NCI-H1417 (cell line): ENCODE measurements at places on chromosomes 3 and 15.

- no peak for DNase-seq
Measured at GRCh38 chr15:92796161-92796611, 103.9 kb upstream of the CHD2 start.

- DNase-seq, result no peak
Measured at GRCh38 chr15:40398413-40398873, 7.2 kb upstream of the IVD start.

GRCh38 chr3:25338158-25338725, 89.8 kb upstream of the RARB start:
- peak; percentile 1 for DNase-seq

DNA sequence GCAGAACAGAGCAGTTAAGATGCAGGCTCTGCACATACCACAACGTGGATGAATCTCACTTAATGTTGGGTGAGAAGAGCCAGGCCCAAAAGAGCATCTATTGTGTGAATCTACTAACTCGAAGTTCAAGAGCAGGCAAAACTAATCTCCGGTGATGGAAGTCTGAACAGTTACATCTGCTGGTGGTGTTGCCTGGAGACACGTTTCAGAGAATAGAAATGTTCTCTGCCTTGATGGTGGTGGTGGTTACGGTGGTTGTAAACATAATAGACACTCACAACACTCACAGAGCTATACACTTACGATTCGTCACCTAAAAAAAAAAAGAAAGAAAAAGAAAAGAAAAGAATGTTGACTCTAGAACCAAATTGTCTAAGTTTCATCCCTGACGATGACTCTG, 86.8 kb downstream of the LIPC start:
- no peak for DNase-seq

- peak; percentile 76 for DNase-seq
Measured at GRCh38 chr3:140391061-140391460, 286.8 kb upstream of the TRIM42 start.

DNA sequence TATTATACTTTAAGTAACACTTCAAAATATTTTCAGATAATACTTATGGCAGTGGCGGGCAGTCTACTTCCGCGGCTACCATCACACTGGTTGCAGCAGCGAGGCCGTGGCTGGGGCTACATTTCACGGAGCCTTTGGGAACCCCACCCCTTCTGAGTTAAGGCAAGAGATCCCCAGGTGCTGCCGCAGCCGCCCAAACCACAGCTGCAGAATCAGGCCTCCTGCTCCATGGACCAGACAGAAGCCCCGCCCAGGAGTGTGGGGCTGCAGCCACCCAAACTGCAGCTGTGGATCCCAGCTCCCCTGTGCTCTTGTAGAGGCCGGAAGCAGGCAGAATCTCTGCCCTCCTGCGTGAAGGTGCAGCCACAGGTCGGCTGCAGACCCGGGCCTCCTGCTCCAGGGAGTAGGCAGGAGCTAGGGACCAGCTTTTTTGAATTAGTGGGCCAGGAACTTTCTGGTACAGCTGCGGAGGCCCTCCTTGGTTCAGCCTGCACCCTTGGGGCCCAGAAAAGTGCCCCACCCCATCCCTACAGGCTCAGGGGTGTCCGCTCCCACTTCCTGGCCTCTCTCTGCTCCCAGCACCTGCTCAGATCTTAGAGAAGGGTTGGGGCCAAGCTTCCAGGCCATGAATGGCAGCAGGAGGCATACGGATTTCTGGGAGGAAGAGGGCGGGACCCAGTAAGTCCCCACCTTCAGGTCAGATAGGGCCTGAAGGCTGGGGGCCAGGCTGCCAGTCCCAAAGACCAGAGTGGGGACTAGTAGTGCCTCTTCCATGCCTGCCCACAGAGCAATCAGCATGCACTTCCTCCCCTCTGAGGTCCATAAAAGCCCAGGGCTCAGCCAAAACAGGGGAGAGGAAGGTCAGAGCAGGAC, 1188.8 kb upstream of the CADM2 start:
- no peak for DNase-seq

DNA sequence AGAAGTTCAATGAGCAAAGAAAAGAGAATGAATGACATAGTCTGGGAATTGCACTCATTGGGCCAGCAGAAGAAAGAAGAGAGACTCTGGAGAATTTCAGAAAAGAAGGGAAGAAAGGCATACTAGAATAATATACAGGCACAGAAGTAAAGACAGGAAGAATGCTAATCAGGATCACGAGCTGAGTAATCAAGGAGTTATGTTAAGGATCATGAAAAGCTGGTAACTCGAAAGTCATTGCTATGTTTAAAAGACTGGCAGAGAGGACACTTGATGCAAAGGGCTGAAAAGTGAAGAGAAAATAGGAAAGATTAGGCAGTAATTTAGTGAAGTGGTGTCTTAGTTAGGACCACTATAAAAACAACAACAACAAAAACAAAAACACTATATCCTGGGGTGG, 284.1 kb downstream of the ZBBX start:
- no peak for DNase-seq

- no peak for DNase-seq
Measured at GRCh38 chr3:152321200-152321954, 52.6 kb downstream of the MBNL1 start.

DNA sequence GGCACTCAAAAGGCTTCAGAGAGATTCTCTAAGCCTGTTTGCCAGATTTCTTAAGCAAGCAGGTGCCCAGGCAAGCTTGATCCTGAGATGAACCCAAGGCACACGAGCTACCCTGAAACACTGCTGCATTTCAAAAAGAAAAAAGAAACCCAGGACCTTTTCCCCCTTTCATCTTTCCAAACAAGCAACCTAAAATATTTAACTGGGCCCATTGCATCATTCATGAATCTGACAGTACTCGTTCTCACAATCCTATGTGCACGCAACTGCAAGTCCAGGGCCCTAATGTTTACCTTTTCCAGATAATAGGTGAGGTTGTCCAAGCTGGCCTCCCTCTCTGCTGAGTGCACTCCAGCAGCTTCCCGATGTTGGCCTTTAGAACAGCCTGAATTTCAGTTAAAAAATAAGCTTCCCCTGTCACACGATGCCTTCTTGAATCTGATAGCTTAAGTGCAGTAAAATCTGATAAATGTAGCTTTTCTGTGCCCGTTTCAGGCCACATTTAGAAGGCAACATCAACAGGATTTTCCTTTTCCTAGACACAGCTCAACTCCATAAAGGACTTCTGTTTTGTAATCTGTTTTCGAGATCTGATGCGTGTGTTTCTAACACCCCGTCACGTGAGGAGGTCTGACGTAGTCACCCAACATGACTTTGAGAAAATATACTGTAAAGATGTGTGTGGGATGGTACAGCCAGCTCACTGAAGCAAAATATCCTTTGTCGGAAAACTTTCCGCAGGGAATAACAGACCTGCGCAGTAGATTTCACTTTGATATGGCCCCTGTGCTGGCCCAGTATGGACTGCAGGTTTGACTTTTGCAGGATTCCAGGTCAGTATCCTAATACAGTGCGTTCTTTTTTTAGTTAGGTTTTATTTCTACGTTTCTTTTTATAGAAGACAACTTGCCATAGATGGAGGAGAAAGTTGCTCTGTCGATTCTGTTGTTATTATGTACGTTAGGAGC, 55.1 kb upstream of the RASA2 start:
- DNase-seq, result no peak

DNA sequence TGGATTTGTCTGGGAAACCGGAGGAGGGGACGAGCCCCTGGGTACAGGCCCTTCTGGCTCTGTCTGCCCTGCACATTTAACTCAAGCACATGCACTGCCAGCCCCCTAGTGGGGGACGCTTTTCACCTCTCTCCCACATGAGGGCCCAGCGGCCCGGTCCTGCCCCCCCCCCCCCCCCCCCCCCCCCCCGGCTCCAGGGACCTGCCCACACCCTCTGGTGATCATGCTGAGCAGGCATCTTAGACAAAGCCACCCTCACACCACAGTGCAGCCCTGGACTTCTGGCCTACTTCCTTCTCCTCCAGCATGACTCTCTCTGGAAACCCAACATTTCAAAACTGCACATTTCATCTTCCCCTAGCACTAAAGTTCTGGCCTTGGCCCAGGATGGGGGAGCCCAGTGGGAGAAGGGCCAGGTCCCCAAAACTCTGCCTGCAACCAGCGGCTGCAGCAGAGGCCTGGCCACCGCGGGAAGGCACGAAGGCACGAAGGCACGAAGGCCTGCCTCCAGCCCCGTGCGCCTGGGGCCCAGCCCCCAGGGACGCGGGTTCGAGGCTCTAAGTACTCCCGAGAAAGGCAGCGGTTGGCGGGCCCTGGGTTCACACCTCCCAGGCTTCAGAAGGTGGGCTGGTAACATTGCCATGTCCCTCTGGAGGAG, 14.1 kb downstream of the KLF15 start:
- no peak for DNase-seq

- DNase-seq, result peak; percentile 70
Measured at GRCh38 chr3:51974963-51975851, at the start of gene ABHD14A. ABHD14A (plus strand) TSS chr3:51975064; CDS start chr3:51975136, 72 bp downstream.

GRCh38 chr3:39178553-39178952, 13.8 kb downstream of the XIRP1 start:
- peak; percentile 12 for DNase-seq

DNA sequence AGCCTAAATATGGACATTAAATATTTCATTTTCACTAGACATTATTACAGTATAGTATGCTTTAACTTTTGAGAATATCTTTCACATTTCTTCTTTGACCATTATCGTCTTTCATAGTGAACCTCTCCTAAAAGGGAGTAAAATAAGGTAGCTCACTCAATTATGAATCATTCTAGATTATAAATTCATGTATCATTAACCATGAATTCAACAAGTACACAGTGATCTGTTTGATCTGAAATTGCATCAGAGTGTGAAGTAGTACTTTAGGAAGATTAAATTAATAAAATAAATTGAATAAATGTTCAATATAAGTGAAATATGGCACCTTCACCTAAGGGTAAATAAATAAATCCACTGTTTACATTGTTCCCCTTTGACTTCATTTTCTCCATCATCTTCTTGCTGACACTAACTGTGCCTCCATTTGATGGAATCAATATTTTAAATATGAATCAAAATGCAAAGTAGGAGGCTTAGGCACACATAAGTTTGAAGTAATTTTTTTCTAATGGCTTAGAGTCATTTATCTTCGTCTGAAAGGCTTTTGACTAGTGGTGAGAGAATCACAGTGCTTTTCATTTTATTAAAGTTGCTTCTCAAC, 174.1 kb upstream of the MDFIC2 start:
- DNase-seq, result no peak

DNA sequence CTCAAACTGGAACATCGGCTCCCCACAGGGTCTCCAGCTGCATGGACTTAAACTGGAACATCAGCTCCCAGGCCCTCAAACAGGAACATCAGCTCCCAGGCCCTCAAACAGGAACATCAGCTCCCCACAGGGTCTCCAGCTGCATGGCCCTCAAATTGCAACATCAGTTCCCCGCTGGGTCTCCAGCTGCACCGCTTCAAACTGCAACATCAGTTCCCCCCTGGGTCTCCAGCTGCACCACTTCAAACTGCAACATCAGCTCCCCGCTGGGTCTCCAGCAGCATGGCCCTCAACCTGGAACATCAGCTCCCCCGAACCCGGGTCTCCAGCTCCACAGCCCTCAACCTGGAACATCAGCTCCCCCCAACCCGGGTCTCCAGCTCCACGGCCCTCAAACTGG, 82.0 kb downstream of the TFRC start:
- DNase-seq, result no peak

DNA sequence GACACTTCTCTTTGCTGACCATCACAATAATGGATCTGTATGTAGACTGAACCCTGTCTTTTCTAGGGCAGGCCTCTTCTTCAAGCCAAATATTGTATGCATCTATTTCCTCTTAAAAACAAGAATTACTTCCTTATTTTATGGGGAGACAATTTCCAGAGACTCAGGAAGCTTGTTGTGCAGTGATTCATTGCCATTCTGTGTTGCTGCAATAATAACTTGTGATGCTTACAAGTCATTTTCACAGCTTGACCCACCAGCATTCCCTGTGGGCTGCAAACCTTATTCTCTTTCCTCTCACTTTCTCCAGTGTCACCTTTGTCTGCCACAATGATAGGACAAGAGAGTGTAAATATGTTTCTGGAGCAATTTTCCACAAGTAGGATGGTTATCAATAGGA, 276.7 kb upstream of the SGO1 start:
- DNase-seq, result no peak

GRCh38 chr15:79166311-79166955, 75.9 kb upstream of the RASGRF1 start:
- DNase-seq, result no peak
